ENCODE measurements at places on chromosomes 4 and X.

DNA sequence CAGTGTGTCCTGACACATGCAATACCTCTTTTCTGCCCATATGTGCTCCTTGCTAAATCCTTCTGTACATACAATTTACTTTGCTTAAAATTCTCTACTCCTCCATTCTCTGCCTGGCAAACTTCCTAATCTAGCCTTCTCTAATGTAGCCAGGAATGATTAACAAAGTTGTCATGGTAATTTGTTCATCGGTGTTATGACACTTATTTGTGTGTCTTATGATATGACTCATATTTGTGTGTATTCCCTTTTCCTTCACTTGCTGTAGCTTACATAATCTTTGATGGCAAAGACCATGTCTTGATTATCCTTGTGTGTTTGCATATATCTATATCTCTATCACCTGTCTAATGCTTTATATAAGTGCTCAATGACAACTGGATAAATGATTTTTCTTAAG lies 133.3 kb downstream of the COL25A1 start:
- DNase-seq = no peak

DNA sequence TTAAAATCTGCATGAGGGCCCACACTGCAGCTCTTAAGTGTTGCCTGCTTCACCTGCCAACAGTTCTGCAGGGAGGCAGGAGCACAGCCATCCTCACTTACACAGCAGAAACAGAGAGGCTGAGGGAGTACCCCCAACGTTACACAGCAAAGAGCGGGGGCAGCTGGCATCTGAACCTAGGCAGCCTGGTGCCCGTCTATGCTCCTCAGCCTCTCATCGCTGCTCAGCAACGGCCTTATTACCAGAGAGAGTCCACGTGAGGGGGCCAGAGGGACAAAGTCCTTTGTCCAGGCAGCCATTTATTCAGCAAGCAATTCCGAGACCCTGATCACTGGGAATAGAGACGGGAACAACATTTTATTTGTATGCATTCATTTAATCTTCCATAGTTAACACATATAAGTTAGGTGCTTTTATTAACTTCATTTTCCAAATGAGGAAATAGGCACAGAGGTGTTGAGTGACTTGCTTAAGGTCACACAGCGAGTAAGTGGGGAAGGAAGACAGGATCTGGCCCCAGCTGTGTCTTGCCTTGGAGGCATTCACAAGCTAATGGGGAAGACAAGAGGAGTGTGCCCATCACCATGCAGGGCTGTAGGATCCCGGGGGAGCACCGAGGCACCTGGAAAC lies 52.2 kb upstream of the SORCS2 start:
- no peak for DNase-seq

DNA sequence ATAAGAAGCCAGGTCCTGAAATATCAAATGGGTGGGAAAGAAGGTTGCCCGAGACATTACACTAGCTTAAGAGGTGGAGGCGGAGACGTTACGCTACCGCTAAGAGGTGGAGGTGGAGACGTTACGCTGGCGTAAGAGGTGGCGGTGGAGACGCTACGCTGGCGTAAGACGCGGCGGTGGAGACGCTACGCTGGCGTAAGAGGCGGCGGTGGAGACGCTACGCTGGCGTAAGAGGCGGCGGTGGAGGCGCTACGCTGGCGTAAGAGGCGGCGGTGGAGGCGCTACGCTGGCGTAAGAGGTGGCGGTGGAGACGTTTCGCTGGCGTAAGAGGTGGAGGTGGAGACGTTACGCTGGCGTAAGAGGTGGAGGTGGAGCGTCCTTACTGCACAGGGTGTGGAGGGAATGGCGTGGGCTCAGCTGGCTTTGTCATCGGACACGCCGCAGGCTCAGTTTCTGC lies 12.8 kb downstream of the CYP4V2 start:
- DNase-seq = no peak

DNA sequence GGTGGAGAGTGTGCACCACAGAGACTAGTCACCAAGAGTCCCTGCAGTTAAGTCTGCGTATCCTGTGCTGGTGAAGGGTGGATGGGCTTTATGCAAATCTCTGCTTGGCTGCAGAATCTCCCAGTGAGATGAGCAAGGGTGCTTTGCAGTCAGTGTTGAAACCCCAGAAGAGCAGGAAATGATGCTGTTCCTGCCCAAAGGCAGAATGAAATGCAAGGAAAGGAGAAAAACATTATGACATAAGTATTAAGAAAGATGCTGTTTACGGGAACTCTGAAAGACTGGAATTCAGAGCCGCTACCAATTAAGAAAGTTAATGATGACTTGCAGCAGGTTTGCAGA lies 25.4 kb upstream of the ACSL1 start:
- no peak for DNase-seq

GRCh38 chrX:150983521-150984168 lies 510 bp downstream of the HMGB3 start:
- no peak for DNase-seq

DNA sequence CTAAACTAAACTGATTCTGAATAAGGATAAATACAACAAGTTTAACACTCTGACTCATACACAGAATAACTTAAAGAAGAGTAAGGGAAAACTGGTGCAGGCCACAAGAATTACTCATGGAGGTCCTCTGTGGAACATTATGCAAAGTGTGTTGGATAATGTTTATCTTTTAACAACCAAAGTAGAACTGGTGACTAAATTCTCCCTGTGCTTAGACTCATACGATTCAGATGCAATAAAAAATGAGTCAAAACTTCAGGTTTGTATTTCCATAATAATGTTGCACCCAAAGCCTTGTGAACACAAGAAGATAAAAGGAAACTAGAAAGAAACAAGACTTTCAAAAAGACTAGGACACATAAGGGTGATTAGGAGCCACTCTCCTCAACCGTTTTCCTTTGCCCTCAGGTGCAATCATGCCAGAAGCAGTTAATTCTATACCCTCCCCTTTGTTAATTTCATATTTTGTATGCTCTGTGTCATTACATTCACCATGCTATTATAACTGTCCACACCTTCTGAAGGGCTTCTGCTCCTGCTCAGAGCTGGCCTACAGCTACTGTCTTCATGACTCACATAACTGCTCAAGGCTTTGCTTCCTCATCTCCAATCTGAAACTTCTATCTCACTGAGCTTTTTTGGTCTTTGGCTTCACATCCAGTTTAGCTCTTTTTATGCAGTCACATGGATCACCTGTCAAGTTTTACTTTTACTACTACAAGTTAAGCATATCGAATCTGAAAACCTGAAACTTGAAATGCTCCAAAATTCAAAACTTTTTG lies 60.2 kb downstream of the KCNIP4 start:
- peak; percentile 72 for DNase-seq

- DNase-seq = no peak
These were observed 173.4 kb upstream of the HUWE1 start for GRCh38 chrX:53859890-53860289.

DNA sequence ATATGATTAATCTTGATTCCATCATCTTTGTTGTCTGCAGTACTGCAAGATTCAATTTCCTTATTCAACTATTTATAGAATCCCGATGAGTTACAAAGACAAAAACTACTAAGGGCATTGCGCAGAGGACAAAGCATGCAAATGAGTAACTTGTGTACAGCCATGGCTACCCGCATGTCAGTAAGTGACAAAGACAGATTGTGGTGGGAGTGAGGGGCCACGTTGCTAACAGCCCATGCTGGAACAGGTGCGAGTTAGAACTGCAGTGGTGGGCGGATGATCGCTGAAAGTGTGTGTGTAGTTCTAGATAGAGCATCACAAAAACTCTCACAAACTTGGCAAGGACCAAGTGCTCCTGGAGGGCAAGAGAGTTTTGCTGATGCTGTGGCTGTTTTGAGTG lies 49.5 kb downstream of the ACOX3 start:
- no peak for DNase-seq

DNA sequence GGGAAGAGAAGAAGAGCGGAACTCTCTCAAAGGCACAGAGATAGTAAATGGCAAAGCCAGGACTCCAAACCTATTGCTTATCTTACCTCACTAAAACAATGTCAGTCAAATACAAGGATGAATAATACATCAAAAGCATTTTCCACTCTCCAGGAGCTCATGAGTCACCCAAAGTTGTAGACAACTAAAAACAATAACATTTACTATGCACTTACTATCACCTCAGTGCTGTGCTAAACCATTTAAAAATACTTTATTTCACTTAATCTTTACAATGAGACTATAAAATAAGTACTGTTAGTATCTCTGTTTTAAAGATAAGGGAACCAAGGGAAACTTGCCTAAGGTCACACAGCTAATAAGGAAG lies 163.2 kb upstream of the SPANXC start:
- DNase-seq = no peak

DNA sequence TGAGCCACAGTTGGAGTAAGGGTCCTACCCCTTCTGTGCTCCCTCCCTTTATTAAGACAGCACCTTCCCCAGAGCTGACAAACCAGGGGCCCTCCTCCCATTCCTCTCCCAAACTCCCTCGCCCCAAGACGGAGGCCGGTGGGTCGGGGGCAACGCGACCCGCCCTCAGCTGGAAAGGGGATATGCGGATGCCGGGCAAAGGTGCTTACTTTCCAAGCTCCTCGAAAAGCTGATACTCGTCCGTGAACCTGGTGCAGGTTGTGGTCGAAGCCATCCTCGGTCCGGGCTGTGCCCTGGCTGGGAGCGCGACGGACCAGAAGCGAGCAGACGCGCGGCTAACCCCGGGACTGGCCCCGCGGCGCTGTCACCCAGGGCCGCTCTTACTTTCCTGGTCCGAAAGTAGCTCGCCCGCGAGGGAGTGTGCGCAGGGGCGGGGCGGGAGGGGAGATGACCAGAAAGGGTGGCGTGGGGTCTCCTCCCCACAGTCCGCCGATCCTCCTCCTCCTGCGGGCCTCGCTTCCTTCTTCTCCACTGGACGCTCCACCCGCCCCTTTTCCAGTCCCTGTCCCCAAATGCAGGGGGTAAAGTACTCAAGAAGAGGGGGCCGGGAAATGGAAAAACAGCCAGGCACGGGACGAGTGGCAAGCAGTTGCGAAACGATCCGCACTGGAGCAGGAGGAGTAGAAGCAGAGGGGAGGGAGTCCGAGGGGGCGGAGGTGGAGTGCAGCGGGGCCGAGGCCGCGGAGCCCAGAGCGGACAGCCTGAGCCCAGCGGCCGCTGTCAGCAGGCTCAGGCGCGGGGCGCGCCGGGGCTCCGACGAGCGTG lies 531 bp downstream of the CAMK2D start:
- DNase-seq = peak; percentile 73
